Hematopoietic multipotent progenitor cell treated with erythropoietin and hydrocortisone succinate and interleukin-3 and kit ligand, for 17 days (in vitro differentiated cells): ENCODE measurements at places on chromosomes 5 and 9.

DNA sequence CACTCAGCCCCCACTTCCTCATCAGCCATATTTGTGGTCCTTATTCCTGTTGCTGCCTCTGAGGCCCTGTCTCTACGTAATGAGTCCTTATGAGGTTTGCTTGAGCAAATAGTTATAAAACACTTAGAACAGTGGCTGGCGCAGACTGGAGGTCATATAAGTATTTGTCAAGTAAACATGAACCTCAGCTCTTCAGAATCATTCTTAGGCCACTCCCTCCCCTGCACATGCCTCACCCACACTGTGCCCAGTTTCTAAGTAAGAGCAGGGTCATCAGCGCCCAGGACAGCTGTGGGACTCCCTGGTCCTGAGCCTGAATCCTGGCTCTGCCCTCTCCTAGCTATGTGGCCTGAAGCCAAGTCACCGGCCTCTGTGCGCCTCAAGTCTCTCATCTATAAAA, 4.0 kb downstream of the ST6GALNAC4 start:
- DNase-seq, result peak; percentile 61

- no peak for DNase-seq
These were observed 362.9 kb downstream of the IRX2 start for GRCh38 chr5:2388571-2388970.

- no peak for DNase-seq
These were observed 46.4 kb upstream of the SLCO6A1 start for GRCh38 chr5:102545175-102545574.

- DNase-seq, result no peak
These were observed 1992.3 kb downstream of the MAT2B start for GRCh38 chr5:165497707-165498106.

DNA sequence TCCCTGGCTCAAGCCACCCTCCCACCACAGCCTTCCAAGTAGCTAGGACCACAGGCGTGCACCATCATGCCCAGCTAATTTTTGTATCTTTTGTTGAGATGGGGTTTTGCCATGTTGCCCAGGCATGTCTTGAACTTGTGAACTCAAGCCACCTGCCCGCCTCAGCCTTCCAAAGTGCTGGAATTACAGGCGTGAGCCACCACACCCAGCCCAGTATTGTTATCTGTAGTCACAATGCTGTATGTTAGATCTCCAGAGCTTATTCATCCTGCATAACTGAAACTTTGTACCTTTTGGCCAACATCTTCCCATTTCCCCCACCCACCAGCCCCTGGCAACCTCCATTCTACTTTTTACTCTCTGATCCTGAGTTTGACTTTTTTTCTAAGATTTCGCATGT, 37.5 kb downstream of the CREBRF start:
- no peak for DNase-seq

- DNase-seq, result peak; percentile 76
These were observed 265.8 kb downstream of the MLLT3 start for GRCh38 chr9:20356403-20357036.

- no peak for DNase-seq
These were observed 4.9 kb upstream of the MVB12B start for GRCh38 chr9:126321742-126322141.

GRCh38 chr9:129489838-129490582, 130.9 kb downstream of the C9orf50 start:
- DNase-seq, result no peak

- DNase-seq, result no peak
These were observed 43.2 kb upstream of the NR3C1 start for GRCh38 chr5:143446535-143447226.

DNA sequence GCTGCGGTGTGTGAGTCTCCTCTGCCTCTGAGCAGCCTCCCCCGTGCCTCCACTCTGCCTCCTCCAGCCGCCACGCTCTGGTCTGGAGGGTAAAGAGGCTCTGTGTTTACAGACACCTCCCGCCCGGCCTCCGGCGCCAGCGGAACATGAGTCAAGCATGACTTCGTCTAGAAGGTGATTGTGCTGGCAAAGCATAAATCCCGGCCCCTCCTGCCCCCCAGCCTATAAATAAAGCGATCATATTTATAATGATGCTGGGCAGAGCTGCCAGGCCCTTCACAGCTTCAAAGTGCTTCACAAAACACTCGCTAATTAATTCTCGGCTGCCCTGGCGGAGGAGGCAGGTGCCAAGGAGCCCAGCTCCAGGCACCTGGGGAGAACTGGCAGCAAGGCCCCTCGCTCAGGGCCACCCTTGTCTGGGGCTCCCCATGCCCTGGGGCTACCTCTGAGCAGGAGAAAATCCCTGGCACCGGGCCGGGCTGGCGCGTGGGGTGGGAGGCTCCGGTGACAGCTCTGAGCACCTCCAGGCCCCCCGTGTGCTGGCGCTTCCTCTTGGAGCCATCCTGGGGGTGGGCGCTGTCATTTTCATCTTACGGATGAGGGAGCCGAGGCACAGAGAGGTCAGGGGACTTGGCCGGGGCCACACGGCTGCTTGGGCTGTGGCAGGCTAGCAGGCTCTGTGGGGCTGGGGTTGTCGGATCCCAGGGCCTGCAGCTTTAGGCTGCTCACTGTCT, 87.8 kb downstream of the RXRA start:
- no peak for DNase-seq

GRCh38 chr5:62168506-62169281, 137.3 kb upstream of the KIF2A start:
- no peak for DNase-seq

- DNase-seq, result no peak
These were observed 608.1 kb downstream of the PDE4D start for GRCh38 chr5:59285300-59286016.

DNA sequence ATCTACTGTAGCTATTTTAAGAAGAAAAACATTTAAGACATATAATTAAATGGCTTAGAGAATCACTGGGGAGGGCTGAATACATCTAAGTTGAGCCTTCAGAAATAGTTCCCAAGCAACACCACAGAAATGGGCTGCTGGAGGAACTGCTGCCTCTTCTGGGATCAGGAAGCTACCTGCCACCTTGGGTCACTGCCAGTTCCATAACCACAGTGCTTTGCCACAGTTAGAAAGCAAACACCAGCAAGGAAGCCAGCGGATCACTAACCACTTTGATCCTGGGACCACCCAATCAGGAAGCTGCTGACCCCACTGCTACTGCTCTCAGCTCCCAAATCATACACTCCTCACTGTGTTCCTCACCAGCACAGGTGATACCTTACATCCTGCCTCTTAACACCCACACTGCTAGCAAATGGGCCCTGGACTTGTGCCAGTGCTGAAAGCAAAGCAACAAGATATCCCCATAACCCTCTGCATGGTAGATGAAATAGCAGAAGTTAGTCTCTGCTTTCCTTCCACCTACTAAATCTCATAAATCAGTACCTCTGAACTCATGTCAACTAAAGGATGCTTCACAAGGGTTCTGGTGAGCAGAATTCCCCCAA, 346.9 kb downstream of the DEPDC1B start:
- no peak for DNase-seq

GRCh38 chr9:21016701-21017491, 14.5 kb downstream of the HACD4 start:
- no peak for DNase-seq

DNA sequence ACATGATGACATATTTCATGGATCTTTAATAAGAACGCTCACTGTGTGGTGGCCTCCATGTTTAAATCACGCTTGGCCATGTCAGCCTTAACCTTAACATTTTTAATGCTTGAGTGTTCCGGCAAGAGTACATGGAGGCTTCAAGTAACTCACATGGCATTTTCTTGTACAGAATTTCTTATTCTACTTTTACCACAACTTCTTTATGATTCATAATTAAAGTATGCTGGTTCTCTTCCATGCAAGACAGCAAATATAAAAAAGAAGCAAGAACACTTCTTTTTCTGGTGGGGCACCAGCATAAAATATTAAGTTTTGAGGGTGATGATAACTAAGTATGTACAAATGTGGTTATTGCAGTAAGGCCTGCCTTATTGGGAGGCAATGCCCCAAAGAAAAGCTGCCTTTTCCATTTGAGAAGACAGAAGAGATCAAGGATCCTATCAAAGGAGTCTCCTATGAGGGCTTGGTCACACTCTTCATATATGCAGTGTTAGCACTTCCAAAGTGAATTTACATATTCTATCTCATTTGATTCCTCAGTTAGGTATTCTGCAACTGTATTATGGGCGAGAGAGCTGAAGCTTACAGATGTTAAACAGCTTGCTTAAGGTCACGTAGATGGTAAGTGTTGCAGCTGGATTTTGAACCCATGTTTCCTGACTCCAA, 382.7 kb upstream of the MEF2C start:
- no peak for DNase-seq

DNA sequence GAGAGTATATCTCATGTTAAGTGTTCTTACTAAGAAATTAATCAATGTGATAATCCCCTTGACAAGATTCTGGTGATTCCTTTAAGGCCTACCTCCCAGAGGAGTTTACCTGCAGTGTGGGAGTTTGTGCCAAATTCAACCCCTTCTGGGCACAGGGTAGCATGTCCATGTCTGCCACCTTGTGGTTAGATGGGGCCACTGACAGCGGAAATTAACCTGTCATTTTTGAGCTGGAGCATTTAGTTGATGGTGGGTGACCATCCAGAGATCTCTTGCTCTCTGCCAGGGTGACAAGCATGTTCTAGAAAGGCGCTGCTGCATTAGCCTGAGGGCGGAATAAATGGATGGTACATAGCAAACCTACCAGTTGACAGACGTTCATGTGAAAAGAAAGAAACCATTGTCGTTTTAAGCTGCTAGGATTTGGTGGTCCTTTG, 132.2 kb downstream of the FBXO4 start:
- peak; percentile 51 for DNase-seq
